Mucosa of descending colon (tissue), 3 donors: ENCODE measurements at places on chromosomes 12 and 14. TPM values are rescaled to one million over a fixed set of nuclear protein-coding genes. Genes with fewer than 3 reads are reported as not detected.
A peak's percentile ranks its signal among the peaks of the same experiment; 100 is the strongest.

Gene LRTM2
- not detected for total RNA-seq

Gene CCDC197
- not detected for total RNA-seq

Gene RTN1
- total RNA-seq: 1.2 TPM

Gene ZCRB1
- 43.3 TPM for total RNA-seq

GRCh38 chr14:22520796-22521195 lies 68.2 kb downstream of the DAD1 start:
- no peak for DNase-seq

GRCh38 chr14:57574617-57575288 lies 81.1 kb upstream of the CCDC198 start:
- DNase-seq: no peak

- DNase-seq: peak; percentile 5
Observed at GRCh38 chr14:69398818-69399210, 322 bp downstream of the SLC39A9 start.

GRCh38 chr12:57584050-57584449 lies 6.9 kb upstream of the PIP4K2C start:
- no peak for DNase-seq

DNA sequence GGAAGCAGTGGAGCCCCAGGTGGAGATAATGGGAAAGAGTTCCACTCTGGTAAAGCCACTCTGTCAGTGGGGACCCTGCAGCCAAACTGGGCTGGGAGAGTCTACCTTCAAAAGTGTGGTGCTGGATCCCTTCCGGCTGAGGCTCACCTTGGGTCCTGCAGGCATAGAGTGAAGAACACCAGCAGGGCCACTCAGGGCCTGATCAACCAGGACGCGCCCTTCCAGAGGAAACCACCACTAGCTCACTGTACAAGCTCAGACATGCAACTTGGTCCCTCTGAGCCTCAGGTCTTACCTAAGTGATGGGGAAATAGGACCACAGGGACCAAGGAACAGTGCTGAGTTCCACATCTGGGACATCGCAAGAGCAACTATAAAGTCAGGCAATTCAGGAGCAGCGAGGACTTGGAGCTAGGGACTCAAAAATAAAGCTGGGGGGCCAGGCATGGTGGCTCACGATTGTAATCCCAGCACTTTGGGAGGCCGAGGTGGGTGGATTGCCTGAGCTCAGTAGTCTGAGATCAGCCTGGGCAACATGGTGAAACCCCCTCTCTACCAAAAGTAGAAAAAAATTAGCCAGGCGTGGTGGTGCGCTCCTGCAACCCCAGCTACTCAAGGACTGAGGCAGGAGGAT lies 5.9 kb upstream of the PRPH start:
- no peak for DNase-seq

DNA sequence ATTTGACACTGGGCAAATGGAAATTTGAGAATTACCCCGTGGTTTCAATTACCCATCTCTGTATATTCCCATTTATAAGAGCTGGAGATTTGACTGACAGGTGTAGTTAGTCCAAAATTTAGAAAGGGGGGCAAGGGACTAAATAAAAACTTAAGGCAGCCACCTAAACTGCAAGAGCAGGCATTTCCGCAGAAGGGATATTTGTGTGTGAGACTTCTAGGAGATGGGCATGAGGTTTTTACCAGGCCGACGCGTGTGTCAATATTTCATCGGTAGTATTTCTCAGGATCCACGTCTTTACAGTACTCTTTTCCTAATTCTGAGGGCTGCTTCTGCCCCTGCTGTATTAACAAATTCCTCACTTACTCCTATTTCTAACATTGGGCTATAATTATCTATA lies 1.4 kb downstream of the FAR2 start:
- DNase-seq: no peak
